ENCODE measurements at places on chromosomes 7 and 10.
A peak's percentile ranks its signal among the peaks of the same experiment; 100 is the strongest.

DNA sequence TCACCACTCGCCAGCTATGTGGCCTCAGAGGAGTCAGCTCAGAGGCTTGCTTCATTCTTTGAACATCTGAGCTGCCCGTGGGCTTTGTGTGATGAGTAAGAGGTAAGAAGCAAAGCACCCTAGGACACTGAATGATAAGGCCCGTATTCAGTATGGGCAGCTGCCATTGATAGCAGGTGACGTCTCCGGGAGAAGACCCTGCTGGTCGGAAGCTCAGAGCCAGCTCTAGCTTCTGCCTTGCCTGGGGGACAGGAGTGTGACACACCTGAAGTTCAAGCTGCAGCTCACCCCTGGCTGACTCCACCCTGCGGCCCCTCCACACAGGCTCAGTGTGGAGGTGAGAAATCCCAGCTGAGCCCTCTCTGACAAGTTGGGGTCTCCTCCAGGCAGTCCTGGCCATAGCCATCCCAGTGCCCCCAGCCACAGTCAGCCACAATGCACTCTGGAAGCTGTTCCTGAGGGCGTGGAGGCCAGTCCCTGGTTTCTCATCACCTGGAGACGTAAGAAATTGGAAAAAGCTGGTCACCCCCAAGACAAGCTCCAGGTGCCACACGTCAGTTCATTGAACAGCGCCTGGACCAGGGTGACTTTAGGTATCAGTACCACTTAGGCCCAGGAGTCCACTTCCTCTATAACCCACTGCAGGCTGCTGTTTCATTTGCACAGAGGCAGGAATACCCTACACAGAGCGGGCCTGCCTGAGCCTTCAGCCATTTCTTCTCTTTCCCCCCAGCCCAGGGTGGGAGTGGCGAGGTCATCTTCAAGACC is 164.9 kb upstream of the RHEB start:
- DNase-seq: no peak

- no peak for DNase-seq
Observed at GRCh38 chr7:36264913-36265516, 112.0 kb downstream of the EEPD1 start.

GRCh38 chr7:56105508-56105907 is 768 bp downstream of the CHCHD2 start:
- peak; percentile 5 for DNase-seq

- peak; percentile 1 for DNase-seq
Observed at GRCh38 chr7:46468753-46469356, 547.8 kb upstream of the IGFBP3 start.

GRCh38 chr7:2301511-2301863 is 12.8 kb downstream of the SNX8 start:
- no peak for DNase-seq

GRCh38 chr7:18350678-18351077 is 144.9 kb upstream of the HDAC9 start:
- no peak for DNase-seq

DNA sequence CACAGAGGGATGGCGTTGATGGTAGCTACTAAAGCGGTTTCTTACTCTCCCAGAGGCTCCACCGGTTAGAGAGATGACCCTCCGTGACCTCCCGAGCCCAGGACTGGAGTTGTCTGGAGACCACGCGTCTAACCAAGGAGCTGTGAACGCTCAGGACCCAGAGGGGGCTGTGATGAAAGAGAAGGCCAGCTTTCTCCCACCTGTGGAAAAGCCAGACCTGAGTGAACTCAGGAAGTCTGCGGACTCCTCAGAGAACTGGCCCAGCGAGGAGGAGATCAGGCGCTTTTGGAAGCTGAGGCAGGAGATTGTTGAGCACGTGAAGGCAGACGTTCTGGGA is 15.9 kb downstream of the LRRC27 start:
- no peak for DNase-seq

DNA sequence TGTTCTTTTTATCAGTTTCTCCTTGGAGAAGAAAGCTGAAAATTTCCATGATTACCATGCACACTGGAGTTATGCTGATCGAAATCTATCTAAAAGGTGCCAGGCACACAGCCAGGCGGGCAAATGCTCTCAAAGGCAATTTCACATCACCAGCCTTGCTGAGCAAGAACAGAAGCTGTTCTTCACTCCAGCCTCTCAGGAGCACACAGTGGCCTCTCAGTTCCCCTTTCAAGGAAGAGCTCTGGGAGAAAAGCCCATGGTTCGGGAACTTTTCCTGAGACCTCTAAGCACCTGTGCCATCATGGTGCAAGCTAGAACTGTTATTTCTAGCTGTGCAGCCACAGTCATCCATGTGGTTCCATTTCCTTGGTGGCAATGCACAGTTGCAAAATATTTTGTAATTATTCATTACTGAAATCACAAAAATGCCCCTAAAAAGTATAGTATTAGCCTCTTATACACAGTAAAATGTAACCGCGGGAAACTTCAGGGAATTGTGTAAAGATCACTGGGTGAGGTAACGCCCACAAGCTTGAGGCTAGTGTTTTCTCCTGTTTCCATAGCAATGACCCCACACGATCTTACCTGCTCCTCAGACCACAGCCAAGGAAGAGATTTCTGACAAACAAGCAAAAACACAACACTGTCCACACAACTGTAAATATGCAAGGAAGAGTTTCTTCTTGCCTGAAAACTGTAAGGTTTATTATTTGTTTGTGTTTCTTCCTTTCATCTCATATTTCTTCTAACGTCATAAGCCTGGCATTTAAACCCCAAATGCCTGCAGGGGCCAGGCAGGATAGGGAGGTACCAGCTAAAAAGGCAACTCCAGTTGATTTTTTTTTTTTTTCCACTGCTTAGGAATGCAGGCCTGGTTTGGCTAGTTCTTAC is 121.2 kb downstream of the FAM107B start:
- no peak for DNase-seq
